ENCODE measurements at places on chromosomes 7 and 10. TPM values are rescaled to one million over a fixed set of nuclear protein-coding genes. Genes with fewer than 3 reads are reported as not detected.

PITRM1 gene
- total RNA-seq, result 79.6 TPM

NPC1L1 gene
- 0.24 TPM for total RNA-seq

SLC35B4 gene
- 9.9 TPM for total RNA-seq

SHTN1 gene
- total RNA-seq, result 6.3 TPM

GLI3 gene
- total RNA-seq, result 15.9 TPM

ABHD11 gene
- 7.9 TPM for total RNA-seq

VWDE gene
- total RNA-seq, result not detected

ZNF467 gene
- total RNA-seq, result 6.6 TPM

CCDC172 gene
- not detected for total RNA-seq

SFXN4 gene
- 17.1 TPM for total RNA-seq

TMEM176B gene
- total RNA-seq, result 122 TPM

SPRN gene
- not detected for total RNA-seq

DKK1 gene
- 6.1 TPM for total RNA-seq

IQUB gene
- total RNA-seq, result not detected

LRRC72 gene
- total RNA-seq, result not detected

RAPGEF5 gene
- 79.3 TPM for total RNA-seq

IFIT1B gene
- total RNA-seq, result not detected

ANK3 gene
- total RNA-seq, result 10.9 TPM

FAM13C gene
- 43.0 TPM for total RNA-seq

TRPV6 gene
- under 0.01 TPM for total RNA-seq

CDK1 gene
- total RNA-seq, result 8.0 TPM

SYT15B gene
- 1.2 TPM for total RNA-seq

OR6B1 gene
- total RNA-seq, result not detected

DLX5 gene
- 1.3 TPM for total RNA-seq

WIPF3 gene
- total RNA-seq, result 0.50 TPM

KCNIP2 gene
- total RNA-seq, result 60.4 TPM

CCL26 gene
- not detected for total RNA-seq

DPP6 gene
- total RNA-seq, result 0.13 TPM

TIMM23B gene
- 53.6 TPM for total RNA-seq

AKR1D1 gene
- not detected for total RNA-seq

ATRNL1 gene
- total RNA-seq, result 19.0 TPM

DNMBP gene
- total RNA-seq, result 41.3 TPM

LEP gene
- 12.3 TPM for total RNA-seq

XRCC2 gene
- total RNA-seq, result 0.32 TPM

DUSP5 gene
- total RNA-seq, result 67.6 TPM

AMPH gene
- total RNA-seq, result 41.2 TPM

CYP2W1 gene
- not detected for total RNA-seq

VSTM4 gene
- 26.2 TPM for total RNA-seq

ANKMY2 gene
- total RNA-seq, result 7.4 TPM

All from omental fat pad (tissue), 4 donors.